ENCODE measurements at places on chromosomes 11 and 22.

GRCh38 chr11:56783448-56784041 lies 35.0 kb upstream of the OR9G4 start:
- no peak for DNase-seq

- peak; percentile 53 for DNase-seq
These were observed 118.2 kb upstream of the CRYBB3 start for GRCh38 chr22:25081409-25081824.

DNA sequence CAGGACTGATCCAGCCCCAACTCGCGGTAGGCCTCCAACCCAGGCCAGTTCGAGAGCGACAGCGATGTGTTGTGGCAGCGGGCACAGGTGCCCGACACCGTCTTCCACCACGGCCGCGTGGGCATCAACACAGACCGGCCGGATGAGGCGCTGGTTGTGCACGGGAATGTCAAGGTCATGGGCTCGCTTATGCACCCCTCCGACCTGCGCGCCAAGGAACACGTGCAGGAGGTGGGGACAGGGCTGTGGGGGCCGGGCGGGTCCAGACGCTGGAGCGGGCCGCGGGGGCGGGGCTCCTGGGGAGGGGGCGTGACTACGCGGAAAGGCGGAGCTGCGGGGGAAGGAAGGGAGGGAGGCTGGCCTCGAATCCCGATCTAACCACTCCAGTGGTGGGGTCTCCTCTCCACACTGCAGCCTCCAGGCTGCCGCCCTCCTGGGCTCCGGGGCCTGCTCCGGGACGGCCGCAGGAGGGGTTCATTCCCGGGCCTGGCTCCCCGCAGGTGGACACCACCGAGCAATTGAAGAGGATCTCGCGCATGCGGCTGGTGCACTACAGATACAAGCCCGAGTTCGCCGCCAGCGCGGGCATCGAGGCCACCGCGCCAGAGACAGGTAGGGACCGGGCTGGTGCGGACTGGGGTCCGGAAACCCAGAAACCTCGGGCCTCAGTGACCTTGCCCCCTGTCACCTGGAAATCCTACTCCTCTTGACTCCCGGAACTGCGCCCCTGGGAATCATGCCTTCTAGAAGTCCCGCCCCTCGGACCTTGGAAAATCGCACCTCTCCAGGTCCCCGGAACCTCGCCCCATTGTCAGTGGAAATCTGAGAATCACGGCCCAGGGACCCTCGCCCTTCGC lies 14.9 kb downstream of the TMEM258 start:
- DNase-seq = peak; percentile 42

GRCh38 chr11:73520353-73521061 lies 77.4 kb downstream of the FAM168A start:
- no peak for DNase-seq

DNA sequence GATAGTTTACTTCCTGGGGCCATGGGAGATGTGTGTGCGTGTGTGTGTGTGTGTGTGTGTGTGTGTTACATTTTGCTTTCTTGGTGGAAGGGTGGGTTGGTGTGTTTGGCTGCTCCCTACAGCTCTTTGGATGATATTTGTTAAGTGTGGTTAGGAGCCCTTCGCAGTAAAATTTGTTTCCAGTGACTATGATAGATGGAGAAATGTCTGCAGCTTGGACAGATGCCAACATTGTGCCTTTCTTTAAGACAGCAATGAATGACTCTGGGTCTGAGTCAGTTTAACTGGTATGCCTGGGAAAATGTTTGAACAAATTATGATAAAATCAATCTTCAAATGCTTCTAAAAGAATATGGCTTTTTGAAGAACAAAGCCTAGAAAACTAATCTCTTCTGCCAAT lies 102.7 kb upstream of the TRPC6 start:
- DNase-seq = no peak

DNA sequence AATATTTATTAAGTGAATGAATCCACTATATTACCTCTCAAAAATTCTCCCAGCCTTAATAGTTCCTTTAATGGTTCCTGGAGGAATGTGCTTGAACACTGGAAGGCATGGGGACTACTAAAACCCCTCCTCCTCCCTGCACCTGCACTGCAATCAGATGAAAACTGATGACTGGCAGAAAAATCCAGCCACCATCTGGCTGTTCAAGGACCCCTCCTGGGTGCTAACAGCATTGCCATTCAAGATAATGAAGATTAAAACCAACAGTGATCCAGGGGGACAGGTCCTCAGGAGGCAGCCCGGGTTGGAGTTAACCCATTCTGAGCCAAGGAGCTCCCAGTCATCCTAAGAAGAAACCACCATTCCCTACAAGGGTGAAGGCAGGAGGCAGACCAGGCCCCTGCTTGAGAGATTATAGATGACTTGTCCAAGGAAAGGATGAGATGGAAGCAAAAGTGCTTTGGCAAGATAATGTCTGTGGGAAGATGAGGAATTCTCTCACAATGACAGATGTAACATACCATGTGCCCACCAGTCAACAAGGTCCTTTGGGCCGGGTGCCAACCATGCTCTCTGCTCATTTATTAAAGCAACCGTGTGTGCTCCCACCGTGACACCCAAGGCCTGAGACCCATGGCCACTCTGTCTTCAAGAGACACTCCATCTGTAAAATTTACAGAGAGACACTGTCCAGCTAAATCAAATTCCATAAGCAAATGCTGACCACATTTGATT lies 90.6 kb downstream of the LARGE1 start:
- no peak for DNase-seq

DNA sequence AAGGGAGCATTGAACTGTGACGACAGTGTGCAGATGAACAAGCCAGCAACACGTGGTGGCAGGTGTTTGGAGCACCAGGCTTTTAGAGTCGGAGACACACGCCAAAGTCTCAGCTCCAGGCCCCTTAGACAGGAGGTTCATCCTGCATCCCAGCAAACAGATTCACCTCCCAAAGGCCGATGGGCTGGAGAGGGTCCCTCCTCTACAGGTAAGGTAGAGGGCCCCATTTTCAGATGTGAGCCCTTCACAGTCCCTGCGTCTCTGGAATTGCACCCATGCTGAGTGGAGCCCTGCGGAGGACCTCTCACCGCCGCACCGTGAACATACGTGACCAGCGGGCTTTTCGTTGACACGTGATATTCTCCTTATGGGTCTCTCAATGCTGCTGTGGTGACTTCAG lies 109.0 kb upstream of the B3GAT1 start:
- DNase-seq = no peak

DNA sequence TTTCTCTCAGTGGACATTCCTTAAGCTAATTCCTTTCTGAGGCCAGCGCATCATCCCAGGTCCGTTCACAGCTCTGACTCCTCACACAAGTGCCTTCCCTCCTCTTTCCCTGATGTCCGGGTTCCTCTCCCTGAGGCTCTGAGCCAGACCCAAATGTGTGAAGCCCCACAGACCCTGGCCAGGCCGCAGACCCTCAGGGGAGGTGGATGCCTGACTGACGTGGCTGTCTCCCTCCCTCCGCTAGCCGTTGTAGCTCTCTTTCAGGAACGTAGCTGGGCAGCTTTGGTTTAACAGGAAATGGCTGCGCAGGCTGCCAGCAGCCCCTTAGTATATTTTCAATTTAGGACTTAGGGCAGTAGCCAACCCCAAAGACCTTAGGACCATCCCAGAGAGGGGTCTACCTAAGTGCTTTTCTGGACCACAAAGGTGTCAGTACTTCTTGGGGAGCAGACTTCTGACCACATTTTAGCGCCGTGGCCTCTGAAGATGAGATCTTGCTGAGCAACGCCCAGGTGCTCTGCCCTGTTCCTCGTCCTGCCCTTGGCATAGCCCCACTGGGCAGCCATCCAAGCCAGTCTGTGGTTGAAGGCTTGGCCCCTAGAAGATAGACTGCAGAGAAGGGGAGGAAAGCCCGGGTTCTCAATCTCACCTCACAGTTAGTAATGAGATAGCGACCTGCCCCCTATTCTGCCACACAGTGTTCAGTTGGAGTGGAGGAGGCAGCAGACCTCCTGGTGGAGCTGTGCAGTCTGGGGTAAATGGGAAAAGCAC lies 27.0 kb downstream of the MYBPC3 start:
- no peak for DNase-seq

DNA sequence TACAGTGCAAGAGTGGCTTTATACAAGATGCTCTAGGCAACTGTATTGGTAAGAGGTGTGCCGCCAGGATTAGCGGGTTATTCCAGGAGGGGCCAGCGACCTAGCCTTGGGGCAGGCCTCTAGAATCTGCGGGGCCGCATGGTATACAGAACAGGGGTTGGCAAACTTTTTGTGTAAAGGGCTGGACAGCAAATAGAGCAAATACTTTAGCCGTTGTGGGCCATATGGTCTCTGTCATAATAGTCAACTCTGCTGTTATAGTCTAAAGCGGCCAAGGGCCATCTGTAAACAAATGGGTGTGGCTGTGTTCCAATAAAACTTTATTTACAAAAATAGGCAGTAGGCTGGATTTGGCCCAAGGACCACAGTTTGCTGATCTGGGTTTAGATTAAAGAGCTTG lies 32.6 kb downstream of the FBLN1 start:
- no peak for DNase-seq

DNA sequence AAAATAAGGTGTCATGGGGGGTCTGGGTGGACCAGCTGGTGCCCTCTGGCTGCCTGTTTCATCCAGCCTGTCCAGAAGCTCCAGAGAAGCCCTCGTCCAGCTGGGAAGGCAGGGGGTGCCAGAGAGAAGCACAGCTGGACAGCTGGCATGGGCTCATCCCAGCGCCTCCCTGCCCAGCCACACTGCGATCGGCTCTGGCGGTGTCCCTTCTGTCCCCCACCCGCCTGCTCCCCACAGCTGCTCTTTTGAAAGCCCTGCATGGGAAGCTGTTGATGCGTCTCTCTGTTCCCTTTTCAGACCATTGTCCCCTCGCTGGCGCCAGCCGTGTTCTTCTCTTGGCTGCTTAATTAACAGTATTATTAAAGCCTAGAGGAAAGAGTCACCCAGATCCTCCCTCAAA lies 86.5 kb downstream of the MN1 start:
- no peak for DNase-seq

DNA sequence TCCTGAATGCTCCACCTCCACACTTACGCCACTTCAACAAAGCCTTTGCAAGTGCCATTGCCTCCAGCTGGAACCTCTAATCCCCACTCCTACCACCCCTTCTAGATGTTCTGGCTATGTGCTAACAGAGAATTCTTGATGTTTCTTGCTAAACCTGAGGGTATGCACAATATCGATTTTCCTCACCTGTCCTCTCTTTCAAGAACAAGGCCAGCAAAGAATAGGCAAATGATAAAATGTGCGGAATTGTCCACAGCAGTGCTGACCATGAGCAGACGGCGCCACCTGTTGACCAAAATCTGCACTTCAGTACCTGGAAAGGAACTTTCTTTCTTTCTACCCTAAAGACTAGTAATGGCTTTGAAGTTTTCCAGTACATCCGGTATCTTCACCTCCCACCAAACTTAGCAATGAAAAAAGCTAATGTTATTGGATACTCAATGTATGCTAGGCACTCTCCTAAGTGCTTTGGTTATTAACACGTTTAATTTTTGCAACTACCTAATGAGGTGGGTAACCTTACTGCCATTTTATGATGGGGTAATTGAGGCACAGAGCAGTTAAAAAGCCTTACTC lies 3.4 kb downstream of the TIMM10 start:
- DNase-seq = peak; percentile 67

- DNase-seq = no peak
These were observed 2.8 kb downstream of the TSPAN32 start for GRCh38 chr11:2304506-2305139.

DNA sequence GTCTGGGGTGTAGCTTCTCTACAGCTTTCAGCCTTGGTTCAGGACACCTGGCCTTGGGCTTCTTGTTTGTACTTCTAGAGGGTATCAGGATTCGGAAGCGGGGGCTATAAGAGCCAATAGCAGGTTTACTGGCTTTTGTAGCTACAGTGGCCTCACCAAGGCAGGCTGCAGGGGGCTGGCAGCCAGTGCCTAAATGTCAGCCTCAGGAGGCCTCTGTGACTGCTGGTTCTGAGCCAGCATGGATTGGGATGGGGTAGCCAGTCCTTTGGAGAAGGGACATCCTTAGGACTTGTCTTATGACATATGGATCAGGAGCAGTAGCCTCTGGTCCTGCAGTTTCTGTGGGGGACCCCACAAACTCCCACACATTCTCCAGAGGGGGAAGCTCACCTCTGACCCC lies 29.9 kb downstream of the EIF3F start:
- no peak for DNase-seq

GRCh38 chr11:69640995-69641581 lies at the start of gene CCND1:
Gene CCND1 (plus strand): TSS chr11:69641156. CDS start chr11:69641314, 158 bp downstream.
- peak; percentile 17 for DNase-seq
